ENCODE measurements at places on chromosomes 12 and 14.

DNA sequence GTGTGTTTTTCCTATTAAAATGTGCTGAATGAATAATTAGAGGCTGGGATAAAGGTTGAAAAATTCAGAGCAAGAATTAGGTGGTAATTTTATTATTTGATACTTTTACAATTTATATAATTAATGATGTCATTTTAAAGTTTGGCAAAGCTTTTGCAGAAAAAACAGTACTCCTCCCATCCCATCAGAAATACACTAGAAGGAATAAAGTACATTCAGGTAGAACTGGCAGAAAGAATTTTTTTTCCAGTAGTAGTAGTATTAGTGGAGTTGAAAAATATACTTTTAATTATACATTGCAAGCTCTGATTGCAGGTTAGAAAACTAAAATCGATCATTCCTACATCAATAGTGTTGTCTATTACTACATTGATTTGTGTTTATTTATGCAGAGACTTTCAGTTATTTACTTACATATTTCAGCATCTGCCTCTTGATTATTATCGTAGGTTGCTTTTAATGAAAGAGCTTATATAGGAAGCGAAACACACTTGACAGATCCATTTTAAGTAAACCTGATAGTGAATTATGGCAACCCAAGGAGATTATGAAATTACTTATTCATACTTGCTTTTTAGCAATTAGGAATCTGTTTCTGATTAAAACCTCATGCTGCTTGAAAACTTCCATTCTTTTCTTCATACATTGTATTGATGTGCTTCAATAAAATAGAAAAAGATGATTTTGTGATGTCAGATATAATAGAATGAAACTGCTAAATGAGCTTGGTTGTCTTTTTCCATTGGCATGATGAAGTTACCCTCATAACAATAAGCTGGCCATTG lies 10.1 kb downstream of the FOXG1 start:
- no peak for DNase-seq

- no peak for DNase-seq
Measured at GRCh38 chr12:3697311-3697870, 55.5 kb downstream of the CRACR2A start.

DNA sequence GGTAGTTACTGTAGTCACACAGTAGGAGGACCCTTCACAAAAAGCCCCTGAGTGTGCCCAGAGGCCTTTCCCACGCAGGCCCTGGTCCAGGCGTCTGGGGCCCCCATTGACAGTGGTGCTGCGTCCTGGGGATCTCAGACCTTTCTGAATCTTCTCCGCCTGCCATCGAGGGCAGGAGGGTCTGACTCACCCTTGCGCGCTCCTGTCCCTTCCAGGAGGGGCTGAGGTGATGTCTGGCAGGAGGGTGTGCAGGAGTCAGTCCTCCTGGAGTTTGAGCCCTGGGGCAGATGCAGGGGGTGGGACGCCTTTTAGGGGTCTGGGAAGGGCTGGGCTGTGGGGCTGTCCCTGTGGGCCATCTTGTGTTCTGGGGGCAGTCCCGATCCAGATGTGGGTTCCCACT lies 386.8 kb downstream of the TMEM121 start:
- no peak for DNase-seq

GRCh38 chr12:115506822-115507559 lies 770.5 kb downstream of the MED13L start:
- no peak for DNase-seq

GRCh38 chr12:15404485-15404884 lies 82.2 kb downstream of the PTPRO start:
- peak; percentile 90 for DNase-seq

GRCh38 chr14:86066651-86067050 lies 536.7 kb downstream of the FLRT2 start:
- DNase-seq: no peak

GRCh38 chr12:104055686-104056388 lies 5.8 kb upstream of the GLT8D2 start:
- no peak for DNase-seq

- no peak for DNase-seq
Measured at GRCh38 chr12:78088391-78088832, 257.7 kb downstream of the NAV3 start.

- DNase-seq: no peak
Measured at GRCh38 chr14:101774006-101774795, 12.7 kb downstream of the PPP2R5C start.

DNA sequence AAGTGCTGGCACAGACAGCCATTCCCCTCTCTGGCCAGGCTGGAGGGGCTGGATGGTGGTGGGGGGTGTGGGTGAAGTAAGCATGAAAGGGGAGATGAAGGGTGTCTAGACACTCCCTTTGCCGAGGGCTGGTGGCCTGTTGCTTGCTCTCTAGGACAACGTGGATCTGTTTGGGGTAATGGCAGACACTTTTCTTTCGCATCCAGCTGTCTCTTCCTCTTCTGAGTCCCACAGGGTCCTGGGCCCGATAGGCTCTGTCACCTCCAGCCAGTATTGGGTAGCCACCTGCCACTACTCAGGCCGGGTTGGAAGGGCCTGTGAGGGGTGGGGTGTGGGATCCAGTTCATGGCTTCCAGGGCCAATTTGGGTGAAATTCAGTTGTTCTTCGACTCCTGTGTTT lies 218.1 kb downstream of the CACNA1C start:
- no peak for DNase-seq

DNA sequence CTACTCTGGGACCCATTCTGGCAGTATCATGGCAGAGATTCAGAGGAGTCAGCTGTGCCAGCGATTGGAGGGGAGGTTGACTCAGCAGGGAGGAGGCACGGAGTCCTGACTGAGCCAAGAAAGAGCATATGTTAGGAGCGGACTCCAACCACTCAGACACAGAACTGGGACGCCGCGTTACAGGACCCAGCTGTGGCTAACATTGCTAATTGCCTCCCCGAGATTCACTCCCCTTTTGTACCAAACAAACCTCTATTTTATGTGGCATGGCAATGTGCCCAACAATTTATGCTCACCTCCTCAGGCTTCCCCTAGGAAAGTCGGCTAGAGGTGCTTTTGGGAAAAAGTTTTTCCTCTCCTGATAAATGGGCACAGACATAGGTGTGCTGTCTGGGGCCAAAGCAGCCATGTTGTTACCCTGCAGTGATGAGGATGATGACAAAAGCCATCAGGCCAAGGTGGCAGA lies 15.2 kb upstream of the CLIP1 start:
- DNase-seq: peak; percentile 64

GRCh38 chr12:126067626-126068329 lies 1002.5 kb downstream of the AACS start:
- DNase-seq: no peak

DNA sequence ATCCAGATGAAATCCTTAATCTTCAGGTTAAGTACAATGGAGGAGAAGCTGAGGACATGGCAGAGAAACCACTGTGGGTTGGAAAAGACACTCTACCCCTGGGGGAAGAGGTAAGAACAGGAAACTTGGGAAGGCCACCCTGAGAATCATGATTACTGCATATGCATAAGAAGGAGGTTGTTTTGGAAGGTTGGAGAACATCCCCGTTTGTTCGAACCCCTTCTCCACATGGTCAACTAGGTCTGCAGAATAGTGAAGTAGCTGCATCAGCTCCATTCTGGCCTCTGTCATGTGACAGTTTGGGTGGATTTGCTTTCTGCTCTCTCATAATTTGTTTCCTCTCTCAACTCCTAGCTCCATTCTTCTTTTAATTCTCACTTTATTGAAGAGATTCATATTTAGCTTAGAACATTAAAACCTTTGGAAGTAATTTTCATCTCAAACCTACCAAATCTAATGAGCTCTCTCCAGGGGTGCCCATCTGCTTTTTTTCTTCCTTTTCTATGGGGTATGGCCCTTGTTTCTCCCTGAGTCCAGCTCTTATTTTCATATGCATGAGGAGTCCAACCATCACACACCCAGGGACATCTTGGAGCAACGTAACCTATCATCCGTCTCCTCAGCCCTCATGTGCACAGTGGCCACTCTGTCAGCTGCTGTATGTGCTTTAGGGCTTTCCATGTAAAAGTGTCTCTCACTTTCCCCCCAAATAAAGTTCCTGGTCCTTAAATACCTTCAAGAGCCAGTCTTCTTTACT lies 820.3 kb downstream of the TMEM121 start:
- no peak for DNase-seq

GRCh38 chr14:63647696-63648410 lies 6.2 kb upstream of the WDR89 start:
- DNase-seq: peak; percentile 25

DNA sequence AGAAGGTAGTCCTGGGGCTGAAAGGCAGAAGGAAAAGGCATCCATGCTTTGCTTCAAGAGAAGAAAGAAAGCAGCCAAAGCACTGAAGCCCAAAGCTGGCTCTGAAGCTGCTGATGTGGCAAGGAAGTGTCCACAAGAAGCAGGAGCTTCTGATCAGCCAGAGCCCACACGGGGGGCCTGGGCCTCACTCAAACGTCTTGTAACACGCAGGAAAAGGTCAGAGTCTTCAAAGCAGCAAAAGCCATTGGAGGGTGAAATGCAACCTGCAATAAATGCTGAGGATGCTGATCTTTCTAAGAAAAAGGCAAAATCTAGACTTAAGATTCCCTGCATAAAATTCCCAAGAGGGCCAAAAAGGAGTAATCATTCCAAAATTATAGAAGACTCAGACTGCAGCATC lies 3.2 kb downstream of the AKAP5 start:
- DNase-seq: no peak

DNA sequence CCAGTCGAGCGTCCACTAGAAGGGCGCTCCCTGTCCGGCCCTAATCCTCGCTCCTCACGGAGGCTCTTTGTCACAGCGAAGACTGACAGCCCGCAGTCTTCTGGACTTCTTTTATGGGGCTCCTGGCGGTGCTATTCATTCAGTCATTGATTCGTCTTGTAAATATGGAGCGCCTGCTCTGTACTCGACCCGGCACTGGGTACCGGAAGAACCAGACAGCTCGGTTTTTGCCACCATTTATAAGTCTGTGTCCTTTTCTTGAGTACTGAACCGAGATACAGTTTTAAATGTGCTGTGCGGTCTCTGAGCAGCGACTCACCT lies 570 bp downstream of the DMAC2L start:
- DNase-seq: no peak

Measured in fibroblast of skin of back (primary cell).